ENCODE measurements at places on chromosomes 4 and X.

GRCh38 chr4:86921608-86922252 is 13.1 kb upstream of the AFF1 start:
- no peak for DNase-seq

DNA sequence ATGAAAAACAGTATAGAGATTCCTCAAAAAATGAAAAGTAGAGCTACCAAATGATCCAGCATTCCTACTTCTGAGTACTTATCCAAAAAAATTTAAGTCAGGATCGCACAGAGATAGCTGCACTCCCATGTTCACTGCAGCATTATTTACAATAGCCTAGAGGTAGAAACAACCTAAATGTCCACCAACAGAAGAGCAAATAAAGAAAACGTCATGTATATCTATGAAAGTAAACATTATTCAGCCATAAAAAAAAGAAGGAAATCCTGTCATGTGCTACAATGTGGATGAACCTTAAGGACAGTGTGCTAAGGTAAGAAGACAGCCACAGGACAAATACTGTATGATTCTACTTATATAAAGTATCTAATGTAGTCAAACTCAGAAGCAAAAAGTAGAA is 12.4 kb downstream of the THOC2 start:
- no peak for DNase-seq

GRCh38 chr4:3719191-3719590 is 47.0 kb upstream of the ADRA2C start:
- no peak for DNase-seq

DNA sequence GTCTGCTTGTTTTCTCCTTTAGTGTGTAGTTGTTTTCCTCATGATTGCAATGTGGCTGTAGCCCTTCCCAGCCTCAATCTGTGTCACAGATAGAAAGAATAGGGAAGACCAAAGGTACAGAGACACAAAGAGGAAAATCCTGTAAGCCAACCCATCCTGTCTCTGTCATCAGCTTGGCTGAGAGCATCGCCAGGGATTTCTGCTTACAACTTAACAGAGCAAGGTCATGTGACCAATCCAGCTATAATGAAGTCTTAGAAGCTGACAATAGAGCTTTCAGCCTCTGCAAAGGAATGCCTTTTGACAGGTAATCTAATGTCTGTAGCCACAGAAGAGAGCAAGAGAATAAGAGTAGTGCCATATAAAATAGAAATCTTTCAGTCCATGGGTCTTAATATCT is 1598.0 kb upstream of the AGA start:
- no peak for DNase-seq

- no peak for DNase-seq
These were observed 148.7 kb downstream of the SPATA18 start for GRCh38 chr4:52199574-52200338.

DNA sequence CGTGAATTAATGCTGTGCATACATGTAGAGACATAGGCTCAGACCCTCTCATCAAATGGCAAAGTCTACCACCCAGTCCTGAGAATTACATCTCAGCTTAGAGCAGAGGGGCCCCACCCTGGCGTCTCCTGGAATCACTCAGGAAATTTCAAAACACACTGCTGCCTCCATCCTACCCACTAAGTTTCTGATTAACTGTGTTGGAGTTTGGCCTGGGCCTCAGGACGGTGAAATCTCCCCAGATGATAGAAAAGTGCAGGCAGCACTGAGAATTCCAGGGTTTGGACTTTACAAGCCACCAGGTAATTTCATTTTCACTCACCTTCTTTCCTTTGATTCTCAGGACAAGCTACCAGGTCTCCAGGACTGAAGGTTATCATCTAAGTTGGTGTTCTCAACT is 3.3 kb upstream of the FAM9C start:
- DNase-seq, result no peak

DNA sequence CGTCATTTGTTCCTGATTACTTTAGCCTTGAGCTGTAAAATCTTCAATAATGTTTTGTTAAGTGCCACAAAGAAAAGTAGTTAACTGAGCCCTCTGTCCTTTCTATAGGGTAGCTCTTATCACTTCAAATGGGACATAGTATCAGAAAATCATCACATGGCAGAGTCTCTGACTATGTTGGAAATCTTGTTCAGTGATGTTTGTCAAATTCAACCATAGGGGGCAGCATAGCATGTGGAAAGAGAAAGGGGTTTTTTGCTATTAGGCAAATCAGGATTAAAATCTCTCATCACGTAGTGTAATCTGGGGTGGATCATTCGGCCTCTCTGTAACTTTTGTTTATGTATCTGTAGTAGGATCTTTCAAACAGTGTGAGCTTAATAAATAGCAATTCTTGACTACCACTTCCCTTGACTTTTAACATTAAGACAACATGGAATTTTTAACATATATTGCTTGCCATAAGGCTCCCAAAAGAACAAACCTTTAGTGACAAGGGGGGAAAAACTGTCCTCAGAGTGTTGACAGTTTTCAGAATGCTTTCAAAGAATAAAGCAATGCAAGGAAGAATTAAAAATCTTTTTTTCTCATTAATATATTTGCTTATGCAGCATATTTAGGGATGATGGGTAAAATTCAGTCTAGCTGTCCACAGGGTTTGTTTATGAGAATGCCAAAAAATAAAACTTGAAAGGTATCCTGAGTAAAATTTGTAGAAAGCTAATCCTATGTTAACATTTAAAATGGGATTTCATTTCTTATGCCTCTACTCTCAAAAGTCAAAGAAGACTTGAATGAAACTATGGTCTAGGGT is 127.2 kb downstream of the FBXW7 start:
- DNase-seq, result peak; percentile 45

DNA sequence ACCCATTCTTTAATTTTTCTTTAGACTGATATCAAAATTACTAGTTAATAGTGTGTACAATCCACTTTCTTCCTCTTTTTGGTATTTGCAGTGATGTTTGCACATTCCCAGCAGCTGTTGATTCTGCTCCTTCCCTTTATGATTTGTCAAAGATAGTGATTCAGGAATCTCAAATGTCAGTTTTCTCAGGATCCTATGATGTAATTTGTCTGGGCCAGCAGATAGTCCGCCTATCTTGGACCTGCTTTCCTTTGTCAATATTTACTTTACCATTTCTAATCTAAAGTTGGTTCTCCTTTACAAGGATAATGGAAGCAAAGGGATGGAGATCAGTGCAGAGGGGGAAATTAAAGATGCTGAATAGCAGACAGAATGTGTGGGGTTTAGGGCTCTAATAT is 122.1 kb downstream of the REELD1 start:
- no peak for DNase-seq

GRCh38 chr4:165234766-165235165 is 27.4 kb downstream of the KLHL2 start:
- DNase-seq, result no peak

GRCh38 chr4:2085496-2085901 is 26.4 kb downstream of the NAT8L start:
- peak; percentile 17 for DNase-seq

DNA sequence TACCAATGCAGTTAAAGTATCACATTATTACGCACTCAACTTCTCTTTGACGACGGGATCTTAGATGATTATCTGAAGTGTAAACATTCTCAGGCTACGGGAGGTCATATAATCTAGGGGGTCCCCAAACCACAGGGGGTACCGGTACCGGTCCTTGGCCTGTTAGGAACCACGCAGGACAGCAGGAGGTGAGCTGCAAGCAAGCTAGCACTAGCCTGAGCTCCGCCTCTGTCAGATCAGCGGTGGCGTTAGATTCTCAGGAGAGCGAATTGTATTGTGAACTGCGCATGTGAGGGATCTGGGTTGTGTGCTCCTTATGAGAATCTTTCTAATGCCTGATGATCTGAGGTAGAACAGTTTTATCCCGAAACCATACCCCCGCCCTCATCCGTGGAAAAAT is 20.6 kb upstream of the PRR27 start:
- DNase-seq, result no peak

- DNase-seq, result no peak
These were observed 128.9 kb downstream of the CEP135 start for GRCh38 chr4:56077676-56078075.

DNA sequence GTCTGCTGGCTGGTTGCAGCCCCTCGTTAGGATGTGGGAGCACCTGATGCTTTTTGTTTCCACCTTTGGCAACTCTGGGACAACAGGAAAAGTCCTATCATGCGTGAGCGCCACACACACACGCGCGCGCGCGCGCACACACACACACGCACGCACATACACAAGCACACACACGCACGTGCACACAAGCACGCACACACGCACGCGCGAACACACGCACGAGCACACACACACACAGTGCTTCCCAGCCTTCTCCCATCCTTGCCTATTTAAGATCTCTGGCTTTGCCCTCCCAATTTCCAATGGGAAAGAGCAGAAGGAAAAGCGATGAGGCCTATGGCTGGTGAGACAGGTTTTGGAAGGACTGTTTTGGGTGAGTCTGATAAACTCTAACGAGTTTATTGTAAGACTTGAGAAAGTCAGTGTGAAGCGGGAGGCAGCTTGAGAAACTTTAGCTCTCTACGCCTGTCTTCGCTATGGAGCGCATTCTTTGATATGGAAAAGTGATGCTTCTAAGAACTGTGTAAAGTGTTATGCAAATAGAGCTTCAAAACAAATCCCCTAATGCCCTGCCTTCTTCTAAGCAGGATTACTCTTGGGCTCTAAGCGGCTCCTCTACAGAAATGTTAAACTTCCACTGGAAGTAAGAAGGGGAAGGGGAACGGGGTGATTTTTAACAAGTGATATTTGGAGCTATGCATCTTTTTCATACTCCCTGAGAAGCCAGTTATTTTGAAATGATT is 11.8 kb downstream of the SUPT20HL1 start:
- DNase-seq, result no peak

DNA sequence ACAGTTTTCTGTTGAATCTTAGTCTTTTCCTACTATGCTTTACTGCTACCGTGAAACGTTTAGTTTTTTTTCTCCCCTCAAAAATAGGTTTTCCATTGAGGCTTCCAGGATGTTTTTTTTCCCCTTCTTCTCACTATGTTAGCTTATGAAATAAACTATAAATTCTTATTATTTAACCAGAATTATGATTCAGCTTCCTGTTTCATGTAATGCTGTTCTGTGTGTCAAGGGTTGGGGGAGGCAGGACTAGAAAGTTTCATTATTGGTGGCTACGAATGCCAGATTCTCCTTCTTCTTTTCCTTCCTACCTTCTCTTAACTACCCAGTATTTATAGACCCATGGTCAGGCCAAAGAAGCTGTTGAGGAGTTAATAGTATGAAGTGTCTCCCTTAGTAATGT is 11.8 kb downstream of the CLCN5 start:
- no peak for DNase-seq

DNA sequence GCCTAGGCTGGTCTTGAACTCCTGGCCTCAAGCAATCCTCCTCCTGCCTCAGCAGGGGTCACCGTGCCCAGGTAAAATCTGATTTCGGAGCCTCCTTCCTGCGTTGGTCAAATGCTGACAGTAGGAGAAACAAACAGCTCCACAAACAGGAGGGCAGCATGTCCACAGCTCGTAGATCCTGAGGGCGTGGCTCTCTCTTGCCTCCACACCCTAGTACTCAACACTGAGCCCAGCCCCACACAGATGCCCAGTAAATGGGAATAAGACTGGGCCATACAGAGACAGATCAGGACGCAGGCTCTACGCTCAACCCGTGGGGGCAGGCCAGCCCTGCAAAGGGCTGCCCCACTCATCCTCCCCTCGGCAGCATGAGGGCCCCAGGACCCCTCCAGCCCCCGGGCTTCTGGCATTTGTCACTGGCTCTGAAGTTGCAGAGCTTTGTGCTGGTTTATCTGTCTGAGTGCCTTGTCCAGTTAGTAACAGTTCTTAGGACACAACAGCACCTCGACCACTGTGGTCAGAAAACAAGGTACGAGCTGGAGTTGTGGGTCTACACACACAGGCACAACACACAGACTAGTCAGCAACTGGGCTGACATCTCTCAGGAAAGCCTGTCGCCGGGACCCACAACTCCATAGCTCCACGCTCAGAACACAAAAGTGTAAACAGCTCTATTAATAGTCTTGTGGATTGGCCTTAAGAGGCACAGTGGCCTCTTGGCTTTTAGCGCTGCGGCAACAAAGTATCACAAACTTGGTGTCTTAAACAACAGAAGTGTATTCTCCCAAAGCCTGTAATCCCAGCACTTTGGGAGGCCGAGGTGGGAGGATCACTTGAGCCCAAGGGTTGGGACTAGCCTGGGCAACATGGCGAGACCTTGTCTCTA is 5.2 kb downstream of the TNIP2 start:
- DNase-seq, result peak; percentile 19

GRCh38 chr4:80710748-80711451 is 319.6 kb upstream of the BMP3 start:
- DNase-seq, result no peak

DNA sequence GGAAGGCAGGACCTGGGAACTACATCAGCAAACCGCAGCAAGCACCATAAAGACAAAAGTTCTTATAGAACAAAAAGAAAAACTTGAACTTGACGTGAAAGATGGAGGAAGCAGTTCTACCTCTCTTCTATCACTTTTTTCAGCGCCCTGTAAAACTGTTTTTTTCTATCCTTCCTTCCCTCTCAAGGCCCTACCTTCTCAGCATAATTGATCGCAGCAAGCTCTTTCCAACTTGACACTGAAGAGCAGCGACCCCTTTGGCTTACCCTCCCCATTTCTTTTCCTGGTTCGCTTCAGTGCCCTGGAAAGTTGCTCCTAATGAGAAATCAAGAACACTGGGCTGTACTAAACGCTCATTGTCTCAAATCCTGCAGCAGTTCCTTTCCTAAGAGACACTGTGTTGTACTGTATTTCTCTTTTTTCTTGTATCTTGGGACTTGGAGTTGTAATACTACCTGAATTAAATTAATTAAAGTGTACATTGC is 150.6 kb upstream of the SLC4A4 start:
- DNase-seq, result no peak

DNA sequence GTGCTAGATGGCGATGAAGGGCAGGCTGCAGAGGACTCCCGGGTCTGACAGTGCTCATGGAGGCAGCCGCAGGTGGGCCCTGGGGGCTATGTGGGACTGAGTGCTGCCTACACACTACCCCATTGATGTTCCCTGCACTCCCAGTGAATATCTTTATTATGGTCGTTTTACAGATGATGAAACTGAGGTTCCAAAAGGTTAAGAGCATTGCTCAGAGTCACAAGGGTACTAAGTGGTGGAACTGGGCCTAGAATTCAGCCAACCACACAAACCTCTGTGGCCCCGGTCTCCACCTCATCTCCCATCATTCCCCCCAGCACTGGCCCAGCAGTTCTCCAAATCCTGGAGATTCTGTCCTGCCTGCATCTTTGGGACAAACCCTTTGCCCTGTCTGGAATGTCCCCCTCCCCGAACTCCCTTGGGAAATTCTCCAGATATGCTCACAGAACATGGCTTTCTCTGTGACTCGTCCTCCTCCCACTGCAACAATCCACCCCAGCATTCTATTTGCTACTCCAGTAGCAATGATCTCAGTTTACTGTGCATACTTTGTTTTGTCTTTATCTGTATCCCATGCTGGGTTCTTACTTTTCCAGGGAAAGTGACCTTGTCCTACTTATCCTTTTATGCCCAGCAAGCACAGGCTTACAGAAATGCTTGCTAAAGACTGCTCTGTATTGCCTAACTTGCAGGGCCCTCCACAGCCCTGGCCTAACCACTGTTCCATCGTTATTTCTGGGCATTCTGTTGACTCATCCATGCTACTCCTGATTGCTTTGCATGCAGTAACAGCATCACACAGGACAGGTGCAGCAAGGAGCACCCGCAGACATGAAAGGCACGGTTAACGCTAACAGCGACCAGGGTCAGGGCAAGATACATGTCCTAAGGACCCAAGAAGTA is 14.0 kb downstream of the PNMA6F start:
- no peak for DNase-seq
